ENCODE measurements at places on chromosomes 5 and 9.

DNA sequence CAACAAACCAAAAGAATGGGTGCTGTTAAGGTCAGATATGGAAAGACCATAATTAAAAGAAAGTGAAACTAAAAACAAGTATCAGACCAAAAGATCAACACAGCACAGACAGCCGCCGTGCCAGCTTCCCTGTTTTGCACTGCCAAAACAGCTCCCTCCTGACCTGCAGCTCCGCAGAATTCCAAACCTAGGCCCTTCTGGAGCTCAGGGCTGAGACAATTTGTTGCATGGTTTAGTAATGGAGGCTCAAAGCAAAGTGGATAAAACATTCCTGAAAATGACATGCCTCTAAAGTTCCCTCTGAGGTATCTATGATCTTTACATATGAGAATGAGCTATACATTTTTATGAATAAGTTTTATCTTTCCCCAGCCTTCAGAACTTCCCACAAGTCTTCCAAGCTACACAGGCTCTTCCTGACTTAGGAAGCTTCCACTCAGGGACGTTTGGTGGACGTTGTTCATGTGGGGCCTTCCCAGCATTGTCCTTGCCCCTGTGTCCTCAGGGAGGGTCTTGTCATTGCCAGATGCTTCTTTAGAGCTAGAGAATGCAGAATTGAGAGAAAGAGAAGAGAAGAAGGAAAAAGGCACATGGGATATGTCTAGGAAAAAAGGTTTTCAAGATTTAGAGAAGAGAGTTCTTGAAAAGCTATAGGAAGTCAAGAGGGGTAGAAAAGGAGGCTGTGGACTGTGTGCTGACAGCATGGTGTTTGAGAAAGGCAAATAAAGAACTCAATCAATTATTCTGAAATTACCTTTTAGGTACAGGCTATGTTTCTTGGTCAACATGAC is 28.4 kb upstream of the SSBP2 start:
- no peak for DNase-seq

DNA sequence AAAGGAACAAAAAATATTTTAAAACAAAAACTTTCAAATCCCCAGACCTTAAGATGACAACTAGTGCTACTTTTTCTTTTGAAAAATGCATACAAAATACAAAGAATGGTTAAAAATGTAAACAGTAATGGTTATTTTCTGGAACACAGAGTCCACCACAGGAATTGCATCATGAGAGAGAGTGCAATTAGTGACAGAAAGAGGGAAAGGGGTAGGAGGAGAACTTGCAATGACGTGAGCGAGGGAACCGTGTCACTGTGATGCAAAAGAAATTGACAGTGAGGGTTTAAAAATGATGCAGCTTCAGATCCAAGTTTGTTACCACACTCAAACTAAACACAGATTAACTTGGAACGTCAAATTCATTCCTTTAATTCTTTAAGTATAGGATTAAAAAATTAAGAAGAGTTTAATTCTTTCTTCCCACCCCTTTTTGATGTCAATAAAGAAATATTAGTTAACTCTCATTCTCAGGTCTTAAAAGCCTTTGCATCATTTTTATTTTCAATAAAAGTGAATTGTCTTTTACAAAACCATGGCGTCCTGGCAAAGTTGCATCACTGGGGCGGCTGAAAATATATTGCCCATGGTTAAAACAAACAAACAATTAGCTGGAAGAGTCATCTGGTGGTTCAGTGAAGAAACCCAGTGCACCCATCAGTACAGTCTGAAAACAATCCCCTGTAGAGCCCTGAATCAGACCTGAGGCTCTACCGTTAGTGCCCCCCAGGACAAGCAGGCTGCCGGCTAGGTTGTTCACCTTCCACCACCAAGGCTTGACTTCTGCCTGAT is 39.5 kb downstream of the MACROH2A1 start:
- no peak for DNase-seq

DNA sequence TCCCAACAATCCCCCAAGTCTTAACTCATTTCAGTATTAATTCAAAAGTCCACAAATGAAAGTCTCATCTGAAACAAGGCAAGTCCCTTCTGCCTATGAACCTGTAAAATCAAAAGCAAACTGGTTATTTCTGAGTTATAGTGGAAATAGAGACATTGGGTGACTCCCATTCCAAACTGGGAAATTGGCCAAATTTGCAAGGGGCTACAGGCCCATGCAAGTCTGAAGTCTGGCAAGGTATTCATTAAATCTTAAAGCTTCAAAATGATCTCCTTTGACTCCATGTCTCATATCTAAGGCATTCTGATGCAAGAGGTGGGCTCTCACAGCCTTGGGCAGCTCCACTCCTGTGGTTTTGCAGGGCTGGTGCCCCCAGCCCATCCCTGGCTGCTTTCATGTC is 167.9 kb downstream of the HTR1A start:
- DNase-seq = no peak

DNA sequence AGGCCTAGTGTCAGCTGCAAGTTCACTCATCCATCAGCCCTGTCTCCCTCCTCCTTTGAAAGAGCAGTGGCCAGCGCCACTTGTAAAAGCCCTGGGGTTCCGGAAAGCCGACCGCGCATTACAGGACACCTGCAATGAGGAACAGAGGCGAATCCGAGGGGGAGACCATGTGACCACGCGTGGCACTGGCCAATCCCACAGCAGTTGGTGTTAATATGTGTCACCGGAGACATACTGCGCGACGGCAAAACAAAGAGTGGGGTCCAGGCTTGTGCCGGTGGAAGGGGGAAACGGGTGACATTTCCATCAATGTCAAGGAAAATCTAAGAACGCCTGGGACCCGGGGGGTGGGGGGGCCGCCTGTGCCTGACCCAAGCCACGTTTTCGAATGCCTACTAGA is 480.8 kb downstream of the SPATA31A7 start:
- DNase-seq = no peak

DNA sequence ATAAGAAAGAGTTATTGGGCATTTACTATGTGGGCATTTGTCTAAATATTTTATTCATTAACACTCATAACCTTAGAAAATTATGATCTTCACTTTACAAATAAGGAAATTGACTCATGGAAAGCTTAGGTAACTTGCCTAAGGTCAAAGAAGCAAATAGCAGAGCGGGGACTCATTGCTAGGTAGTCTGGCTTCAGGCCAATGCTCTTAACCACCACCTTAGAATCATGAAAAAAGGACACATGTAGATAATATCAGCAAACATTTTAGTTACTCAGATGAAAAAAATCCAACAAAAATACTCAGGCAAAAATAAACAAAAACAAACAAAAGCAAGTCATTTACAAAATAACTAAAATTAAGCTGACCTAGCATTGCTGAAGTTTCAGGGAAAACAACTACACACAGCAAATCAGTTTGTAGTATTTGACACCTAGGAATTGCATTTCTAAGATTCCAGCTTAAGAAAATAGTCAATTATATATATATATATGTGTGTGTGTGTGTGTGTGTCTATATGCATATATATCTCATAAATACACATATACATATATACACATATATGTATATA is 166.0 kb downstream of the HMHB1 start:
- DNase-seq = no peak

- DNase-seq = no peak
Measured at GRCh38 chr5:9358961-9359685, 186.8 kb downstream of the SEMA5A start.

DNA sequence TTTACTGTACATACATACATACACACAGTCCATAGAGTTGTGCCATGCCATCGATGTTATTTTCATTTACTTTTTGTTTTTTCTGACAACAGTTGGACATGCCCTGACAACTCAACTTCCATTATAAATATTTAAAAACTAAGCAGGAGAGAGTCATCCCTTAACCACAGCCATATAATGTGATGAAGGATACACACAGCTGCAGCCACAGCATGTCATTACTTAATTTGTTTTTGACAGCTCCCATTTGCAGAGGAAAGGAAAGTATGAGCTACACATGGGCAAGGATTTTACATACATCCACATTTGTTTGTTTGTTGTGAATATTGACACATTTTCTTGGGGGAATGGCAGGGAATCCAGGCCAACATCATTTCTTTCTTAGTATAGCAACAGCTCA is 91.5 kb upstream of the TUT7 start:
- no peak for DNase-seq

DNA sequence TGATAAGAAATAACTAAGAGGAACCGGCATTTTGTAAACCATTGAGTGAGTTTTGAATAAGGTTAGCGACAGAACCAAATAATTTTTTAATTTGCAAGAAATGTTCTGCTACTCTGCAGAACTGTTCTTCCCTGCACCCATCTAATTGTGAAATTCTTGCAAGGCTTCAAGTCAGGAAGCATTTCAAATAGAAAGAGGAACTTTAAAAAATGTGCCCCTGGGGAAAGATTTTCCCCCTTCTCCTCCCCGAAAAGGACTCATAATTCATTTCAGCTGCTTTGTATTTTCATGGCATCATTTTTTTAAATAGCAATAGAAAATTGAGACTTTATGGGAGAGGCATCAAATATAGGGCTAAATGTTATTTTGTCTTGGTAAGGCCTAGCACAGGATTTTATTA is 180.9 kb upstream of the ANKRD55 start:
- no peak for DNase-seq

GRCh38 chr5:167934551-167934971 is 356.9 kb upstream of the WWC1 start:
- no peak for DNase-seq

DNA sequence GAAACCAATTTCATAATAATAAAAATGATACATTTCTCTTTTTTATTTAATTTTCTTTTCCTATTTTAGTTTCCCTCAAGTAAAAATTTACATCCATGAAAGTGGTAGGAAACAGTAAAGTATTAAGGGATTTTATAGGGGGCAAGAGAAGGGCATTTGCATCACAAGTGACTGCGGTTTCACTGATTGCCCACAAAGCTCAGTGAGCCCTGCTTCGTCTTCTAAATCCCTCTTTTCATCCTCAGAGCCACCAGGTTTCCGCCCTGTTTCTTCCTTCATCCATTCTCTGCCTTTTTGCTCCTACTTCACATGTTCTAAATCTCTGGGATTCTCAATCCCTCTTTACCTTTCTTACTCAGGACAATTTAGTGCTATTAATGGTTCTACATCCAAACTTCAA is 491.4 kb downstream of the LRRC70 start:
- DNase-seq = no peak

Data from stimulated activated CD4-positive, alpha-beta T cell treated with anti-CD3 and anti-CD28 coated beads, Interleukin-15, amount 100 ng/mL, for 1 hour (primary cell).